Activated CD8-positive, alpha-beta T cell treated with anti-CD3 and anti-CD28 coated beads, Interleukin-2, amount 10 ng/mL, durations not matched to agents 7 days and 5 days (primary cell): ENCODE measurements at places on chromosomes 7 and 10.

- DNase-seq: no peak
Measured at GRCh38 chr7:67788669-67789068, 792.0 kb downstream of the TYW1 start.

DNA sequence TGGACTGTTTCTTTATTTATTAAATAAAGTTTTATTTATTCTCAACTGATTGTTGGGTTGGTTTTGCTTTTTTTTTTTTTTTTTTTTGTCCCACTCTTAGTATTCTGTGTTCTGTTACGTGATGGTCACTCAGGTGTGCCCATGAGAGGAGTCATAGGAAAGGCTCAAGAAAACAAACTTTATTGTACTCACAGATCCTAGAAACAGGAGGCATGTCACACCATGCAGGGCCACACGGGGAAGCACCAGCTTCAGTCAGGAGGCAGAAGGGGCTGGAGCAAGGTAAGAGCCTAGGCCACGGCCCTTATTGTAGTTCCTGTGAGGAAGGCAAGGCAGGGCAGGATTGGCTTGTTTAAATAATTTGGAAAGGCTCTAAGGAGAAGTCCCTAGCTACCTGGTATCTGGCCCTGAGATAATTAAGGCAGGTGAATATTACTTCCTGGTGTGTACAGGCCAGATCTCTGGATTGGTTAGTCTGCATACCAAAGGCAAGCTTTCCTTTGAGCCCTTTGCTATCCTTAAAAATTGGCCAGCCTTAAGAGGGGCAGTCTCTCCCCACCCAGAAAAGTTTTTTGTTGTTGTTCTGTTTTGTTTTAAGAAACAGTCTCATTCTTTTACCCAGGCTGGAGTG is 8.3 kb downstream of the ATOH7 start:
- DNase-seq: no peak

GRCh38 chr10:26799342-26799741 is 61.4 kb downstream of the ABI1 start:
- no peak for DNase-seq

- DNase-seq: no peak
Measured at GRCh38 chr10:35442592-35442991, 106.3 kb downstream of the CCNY start.

GRCh38 chr7:79096361-79096805 is 357.1 kb downstream of the MAGI2 start:
- no peak for DNase-seq

DNA sequence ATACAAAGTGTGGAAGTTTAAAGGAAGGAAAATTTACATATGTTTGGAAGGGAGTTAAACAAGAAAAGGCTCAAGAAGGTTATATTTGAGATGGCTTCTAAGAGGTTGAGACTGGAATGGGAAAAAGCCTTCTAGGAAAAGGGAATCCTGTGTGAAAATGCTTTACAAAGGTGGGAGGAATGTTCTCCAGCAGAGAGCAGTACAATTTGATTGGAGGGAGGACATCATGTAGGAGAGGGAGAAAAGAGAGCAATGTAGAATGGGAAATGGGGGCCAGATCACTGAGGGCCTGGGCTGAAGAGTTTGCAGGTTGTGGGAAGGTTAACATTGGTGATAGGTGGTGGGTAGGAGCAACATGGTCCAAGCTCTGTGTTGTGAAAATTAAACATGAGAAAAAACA is 366.9 kb downstream of the XPNPEP1 start:
- no peak for DNase-seq

DNA sequence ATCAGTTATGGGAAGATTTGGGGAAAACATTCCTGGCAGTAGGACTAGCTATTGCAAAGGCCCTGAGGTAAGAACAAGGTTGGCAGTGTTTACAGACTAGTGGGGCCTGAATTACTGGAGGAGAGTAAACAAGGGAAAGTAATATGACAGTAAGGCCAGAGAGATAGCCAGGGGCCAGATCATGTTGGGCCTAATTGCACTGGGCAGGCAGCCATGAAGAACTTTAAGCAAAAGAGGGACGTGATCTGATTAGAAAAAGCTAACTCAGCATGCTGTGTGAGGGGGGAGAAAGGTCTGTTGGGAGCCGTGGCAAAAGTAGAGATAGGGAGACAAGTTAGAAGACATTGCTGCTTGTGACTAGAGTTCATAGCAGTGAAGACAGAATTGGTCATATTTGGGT is 9.2 kb downstream of the NUP42 start:
- DNase-seq: no peak

DNA sequence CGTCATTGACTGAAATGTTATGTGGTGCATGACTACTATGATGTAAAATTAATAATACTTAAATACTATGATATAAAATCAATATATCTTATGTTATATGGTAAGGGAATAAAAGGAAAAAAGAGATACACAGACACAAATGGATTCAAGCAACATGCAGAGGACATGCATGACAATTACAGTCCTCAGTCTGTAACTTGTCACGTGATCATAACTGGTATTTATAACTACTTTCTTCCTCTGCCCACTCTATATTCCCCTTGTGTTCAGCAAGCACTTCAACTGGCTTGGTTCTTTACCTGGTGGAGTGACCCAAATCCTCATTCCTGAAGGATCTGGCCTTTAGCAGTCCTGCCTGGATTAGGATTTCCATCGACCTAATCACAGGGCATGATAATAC is 104.4 kb upstream of the FAM180A start:
- DNase-seq: no peak
